ENCODE measurements at places on chromosomes 6 and 20.

GRCh38 chr6:37980222-37980595 lies 160.7 kb downstream of the ZFAND3 start:
- DNase-seq = no peak

DNA sequence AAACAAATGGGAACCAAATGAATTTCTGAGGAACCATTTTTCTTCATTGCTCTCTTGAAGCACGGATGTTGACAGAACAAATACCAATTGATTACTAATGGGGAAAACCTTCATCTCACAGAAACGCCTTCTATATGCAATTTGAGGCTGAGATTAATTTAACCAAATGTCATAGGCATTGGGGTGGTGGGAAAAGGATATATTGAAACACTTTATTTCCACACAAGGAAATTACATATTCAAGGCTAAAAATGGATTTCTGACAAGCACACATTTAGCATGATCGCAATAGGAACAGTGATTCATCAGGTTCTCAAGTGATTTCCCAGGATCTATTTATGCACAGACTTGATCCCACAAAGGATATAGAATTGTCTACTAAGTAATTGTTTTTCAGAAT lies 88.9 kb downstream of the COL12A1 start:
- DNase-seq = no peak

DNA sequence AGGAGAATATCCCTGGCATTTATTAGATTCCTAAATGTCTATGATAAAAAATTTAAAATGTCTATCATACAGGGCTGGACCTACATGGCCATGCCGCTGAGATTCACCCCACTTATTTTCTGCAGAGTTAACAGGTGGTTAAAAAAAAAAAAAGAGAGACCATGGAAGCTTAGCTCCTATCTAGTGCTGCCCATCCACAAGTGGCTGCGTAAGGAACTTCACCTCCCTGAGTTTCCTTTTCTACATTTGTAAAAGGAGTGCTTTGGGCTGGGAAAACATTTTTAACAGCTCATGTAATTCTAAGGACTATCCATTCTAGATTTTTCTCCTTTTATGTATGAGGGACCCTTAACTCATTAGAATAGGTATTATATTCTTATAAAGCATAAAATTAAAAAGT lies 534.1 kb downstream of the MMUT start:
- DNase-seq = no peak

DNA sequence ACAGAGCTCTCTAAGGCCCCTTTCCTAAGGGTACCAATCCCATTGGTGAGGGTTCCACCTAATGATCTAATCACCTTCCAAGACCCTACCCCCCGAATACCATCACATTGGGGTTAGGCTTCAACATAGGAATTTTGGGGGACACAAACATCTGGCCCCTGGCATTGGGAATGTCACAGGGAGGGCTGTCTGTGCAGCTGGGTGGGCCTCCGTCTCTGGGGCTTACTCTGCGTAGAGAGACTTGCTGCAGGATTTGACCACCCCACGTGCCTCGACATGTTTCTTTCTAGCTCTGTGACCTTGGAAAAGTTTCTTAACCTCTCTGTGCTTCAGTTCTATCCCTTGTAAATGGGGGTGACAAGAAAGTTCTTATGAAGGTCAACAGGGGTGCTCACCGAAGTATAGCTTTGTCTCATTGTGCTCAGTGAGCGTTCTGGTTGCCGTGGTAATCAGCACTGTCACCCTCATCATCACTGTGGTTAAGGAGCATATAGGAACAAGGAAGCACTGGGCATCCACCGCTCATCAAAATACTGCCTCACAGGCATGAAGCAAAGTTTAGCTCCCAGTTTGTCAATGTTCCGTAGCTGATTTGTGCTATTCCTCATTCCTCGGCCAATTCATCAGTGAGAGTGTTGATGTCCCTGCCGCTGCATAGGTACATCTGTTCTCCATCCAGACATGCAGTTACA lies 152.8 kb downstream of the SYCP2 start:
- DNase-seq = no peak

- DNase-seq = no peak
These were observed 726.9 kb upstream of the CITED2 start for GRCh38 chr6:140101367-140101766.

DNA sequence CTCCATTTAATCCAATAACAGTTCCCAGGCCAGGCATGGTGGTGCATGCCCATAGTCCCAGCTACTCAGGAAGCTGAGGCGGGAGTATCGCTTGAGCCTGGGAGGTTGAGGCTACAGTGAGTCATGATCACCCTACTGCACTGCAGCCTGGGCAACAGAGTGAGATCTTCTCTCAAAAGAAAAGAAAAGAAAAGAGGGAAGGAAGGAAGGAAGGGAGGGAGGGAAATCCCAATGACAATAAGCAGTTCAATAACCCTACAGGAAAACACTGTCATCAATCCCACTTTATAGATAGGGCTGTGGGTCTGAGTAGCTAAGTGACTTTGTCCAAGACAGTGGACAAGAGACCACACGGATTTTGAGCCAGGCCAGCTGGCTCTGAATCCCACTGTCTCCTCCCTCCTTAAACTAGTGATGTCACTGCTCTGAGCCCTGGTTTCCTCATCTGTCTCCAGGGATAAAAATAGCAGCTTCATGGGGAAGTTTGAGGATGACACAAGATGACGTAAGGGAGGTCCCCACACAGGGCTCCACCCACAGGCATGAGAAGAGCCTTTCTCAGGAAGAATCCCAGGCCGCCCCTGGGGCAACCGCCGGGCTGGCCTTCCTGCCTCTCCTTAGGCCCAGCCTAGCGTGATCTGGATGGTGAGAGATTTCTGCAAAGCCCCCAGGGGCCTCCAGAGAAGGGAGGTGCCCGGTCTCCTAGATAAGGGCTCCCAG lies 7.2 kb upstream of the TRIB3 start:
- no peak for DNase-seq

GRCh38 chr6:75539136-75539535 lies 45.5 kb upstream of the FILIP1 start:
- DNase-seq = no peak

DNA sequence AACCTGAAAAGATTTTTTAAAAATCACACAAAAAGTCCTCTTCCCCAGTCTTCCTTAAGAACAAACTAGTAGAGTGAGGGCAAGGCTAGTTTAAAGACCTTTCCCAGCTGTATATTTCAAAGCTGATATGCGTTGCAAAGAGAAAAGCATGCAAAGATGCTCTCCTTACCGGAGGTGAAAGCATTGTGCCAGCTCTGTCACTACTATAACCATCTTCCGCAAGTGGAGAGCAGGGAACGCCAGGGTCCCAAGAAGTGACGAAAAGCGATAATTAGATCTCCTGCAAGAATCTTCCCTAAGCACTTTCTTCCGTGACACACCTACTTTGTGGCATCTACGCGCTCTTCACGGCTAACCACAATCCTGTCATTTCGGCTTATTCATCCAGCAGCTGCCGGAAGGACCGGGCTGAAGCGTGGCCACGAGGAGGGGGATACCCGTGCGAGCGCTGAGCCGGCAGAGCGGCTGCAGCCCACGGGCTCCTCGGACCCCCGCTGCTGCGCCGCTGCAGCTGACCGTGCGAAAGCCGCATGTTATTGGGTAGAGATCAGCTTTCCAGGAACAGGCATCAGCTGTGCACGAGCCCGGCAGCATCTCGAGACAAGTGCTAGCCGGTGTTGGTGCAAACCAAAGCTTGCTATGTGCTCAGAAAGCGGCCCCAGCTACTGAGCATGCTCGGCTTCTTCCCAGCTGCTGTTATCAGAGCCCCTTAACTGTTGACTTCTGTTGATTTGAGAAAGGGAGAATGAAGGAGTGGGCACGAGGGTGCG lies 57.2 kb upstream of the ARHGAP18 start:
- peak; percentile 42 for DNase-seq

Measured in NCI-H774 (cell line).